Epithelial cell of esophagus (primary cell): ENCODE measurements at places on chromosomes 7 and 10.

GRCh38 chr7:25754751-25755150 is 397.2 kb upstream of the NFE2L3 start:
- no peak for DNase-seq

- DNase-seq, result peak; percentile 47
These were observed 112.2 kb downstream of the CYTH3 start for GRCh38 chr7:6160191-6160623.

- no peak for DNase-seq
These were observed 84.9 kb downstream of the GRB10 start for GRCh38 chr7:50697748-50698147.

DNA sequence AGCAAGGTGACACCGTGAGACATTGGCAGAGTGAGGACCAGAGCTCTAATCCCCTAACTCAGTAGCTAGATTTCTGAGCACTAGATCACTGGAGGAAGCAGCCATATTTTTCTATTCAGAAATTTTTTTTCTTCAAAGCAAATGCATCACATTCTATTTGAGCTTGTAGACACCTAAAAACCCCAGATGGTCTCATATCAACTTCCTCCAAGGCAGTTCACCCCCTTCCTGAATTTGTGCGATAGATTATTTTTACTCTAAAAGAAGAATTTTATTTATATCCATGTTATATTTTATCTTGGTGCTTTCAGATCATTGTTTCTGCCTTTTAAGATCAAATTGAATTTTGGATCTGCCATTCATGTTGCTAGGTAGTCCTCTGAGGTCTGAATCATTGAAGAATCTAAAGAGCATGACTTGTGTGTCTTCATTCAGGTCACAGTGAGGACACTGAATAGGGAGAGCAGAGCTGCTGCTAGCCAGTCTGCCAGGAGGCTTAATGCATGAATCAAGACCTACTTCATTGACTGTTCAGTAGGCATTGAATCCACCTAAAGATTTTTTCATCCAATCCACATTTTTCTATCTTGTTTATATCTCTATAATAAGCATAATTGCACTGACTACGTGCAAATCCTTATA is 92.9 kb upstream of the LRRTM3 start:
- DNase-seq, result no peak

DNA sequence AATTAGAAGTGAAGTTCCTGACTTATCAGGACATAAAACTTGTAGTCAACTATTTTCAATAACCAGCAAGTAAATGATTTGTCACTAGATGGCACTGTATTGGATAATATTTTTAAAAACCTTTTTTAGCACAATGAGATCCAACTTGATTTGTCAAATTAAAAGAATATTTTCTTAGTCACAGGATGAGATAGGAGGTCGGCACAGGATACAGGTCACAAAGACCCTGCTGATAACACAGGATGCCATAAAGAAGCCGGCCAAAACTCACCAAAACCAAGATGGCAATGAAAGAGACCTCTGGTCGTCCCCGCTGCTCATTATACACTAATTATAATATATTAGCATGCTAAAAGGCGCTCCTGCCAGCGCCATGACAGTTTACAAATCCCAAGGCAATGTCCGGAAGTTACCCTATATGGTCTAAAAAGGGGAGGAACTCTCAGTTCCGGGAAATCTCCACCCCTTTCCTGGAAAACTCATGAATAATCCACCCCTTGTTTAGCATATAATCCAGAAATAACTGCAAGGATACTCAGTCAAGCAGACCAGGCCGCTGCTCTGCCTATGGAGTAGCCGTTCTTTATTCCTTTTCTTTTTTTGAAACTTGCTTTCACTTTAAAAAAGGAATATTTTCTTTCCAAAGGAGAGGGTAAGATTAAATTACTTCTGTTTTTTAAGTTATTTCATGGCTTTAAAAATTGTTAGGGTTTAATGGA is 255.7 kb upstream of the MKLN1 start:
- peak; percentile 17 for DNase-seq

- peak; percentile 93 for DNase-seq
These were observed 91.7 kb upstream of the CHST15 start for GRCh38 chr10:124185084-124185483.

GRCh38 chr10:74925291-74925690 is 98.9 kb downstream of the KAT6B start:
- DNase-seq, result no peak

- DNase-seq, result peak; percentile 52
These were observed 19.4 kb upstream of the CABCOCO1 start for GRCh38 chr10:61643316-61643751.

GRCh38 chr10:97270523-97271154 is 21.8 kb downstream of the ARHGAP19 start:
- DNase-seq, result peak; percentile 75

DNA sequence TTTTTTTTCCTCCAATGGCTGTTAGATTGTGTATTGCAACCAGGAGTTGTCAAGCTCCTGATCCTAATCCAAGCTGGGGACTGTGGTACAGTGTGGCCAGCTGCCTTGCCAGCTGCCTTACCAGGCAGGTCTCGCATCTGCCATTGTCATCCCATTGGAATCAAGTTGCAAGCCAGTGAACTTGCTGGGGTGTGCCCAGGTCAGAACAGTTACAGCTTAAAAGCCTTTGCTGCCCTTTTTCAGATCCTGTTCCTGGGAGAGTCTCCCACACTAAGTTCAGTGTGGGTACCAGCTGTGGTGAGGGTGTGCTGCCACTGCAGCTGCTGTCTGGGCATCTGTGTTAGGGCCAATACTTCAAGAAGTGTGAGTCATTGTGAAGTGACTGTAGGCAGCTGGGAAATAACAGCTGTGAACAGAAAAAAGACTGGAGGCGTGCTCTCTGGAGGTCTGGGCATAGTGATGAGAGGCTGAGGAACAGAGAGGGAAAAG is 72.8 kb downstream of the CCNY start:
- peak; percentile 72 for DNase-seq

GRCh38 chr10:76257816-76258215 is 826.4 kb downstream of the LRMDA start:
- peak; percentile 77 for DNase-seq

GRCh38 chr7:130292682-130293257 is at the start of gene CPA4:
CPA4 (plus strand) TSS chr7:130293161; CDS start chr7:130293181, 20 bp downstream.
- DNase-seq, result peak; percentile 98

GRCh38 chr10:13920031-13920430 is 333.3 kb downstream of the PRPF18 start:
- DNase-seq, result no peak

GRCh38 chr7:24172856-24173255 is 111.1 kb upstream of the NPY start:
- no peak for DNase-seq

GRCh38 chr10:17134737-17135260 is 5.2 kb upstream of the CUBN start:
- DNase-seq, result no peak

GRCh38 chr10:131891196-131891928 is 9.4 kb upstream of the PPP2R2D start:
- peak; percentile 36 for DNase-seq

DNA sequence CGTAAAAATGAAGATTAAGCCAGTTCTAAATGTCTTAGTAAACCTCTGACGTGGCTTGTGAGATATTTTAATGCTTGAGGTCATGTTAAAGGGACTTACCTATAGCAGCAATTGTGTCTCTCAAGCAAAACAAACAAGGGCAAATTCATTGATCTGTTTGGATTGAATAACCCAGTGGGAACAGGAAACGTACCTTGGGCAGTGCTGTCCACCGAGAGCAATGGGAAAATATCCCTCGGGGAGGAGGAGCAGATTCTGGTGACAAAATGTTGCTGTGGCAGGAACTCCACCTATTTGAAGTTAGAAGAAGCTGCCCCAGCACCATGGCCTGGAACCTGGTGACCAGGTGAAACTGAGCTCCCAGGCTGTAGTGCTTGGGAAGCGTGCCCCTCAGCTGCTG is 107.1 kb upstream of the FZD8 start:
- DNase-seq, result no peak

DNA sequence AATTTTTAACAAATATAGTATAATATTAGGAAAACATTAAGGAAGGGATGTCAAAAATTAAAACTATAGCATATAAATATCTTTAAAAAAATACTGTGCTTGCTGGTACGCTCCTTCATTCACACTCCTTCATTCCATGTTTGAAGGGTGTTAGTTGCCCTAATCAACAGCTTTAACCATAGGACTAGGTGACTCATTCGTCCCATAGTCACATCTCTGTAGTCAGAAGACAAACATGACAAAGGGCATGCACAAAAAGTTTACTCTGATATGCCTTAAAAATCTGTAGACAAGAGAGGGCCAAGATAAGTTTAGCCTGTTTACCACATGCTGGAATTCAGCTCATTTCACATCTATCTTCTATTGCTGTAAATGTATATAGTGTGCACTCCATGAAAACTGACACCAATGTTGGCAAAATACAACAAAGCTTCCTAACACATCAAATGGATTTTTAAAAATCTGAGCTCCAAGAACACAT is 646 bp downstream of the FAM13C start:
- peak; percentile 28 for DNase-seq

- peak; percentile 81 for DNase-seq
These were observed 2.6 kb upstream of the ZNF438 start for GRCh38 chr10:31034098-31034909.

GRCh38 chr10:70597856-70598815 is 4.4 kb downstream of the PRF1 start:
- no peak for DNase-seq

GRCh38 chr7:43621729-43622448 is 39.0 kb downstream of the STK17A start:
- DNase-seq, result no peak

GRCh38 chr7:81534446-81534845 is 235.4 kb downstream of the HGF start:
- DNase-seq, result peak; percentile 6

- DNase-seq, result no peak
These were observed 62.4 kb upstream of the CCDC71L start for GRCh38 chr7:106723398-106723797.

- DNase-seq, result peak; percentile 20
These were observed 19.5 kb downstream of the C10orf67 start for GRCh38 chr10:23325132-23325531.

DNA sequence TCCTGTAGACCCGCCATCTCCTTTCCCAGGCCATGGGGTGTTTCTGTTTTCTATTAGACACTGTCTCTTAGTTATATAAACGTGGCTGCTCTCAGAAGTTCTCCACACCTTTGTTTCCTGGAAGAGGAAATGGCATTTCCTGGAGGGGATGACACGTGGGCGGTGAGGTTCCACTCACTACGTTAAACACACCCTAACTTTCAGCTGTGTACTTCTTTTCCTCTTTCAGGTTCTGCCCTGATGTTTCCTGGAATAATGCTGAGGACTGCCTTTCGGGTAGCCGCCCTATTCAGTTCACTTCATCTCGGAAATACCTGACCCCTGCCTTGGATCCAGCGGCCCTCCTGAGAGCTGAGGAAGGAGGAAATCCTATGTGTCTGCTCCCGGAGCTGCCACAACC is 3.4 kb upstream of the PRKCQ start:
- no peak for DNase-seq

DNA sequence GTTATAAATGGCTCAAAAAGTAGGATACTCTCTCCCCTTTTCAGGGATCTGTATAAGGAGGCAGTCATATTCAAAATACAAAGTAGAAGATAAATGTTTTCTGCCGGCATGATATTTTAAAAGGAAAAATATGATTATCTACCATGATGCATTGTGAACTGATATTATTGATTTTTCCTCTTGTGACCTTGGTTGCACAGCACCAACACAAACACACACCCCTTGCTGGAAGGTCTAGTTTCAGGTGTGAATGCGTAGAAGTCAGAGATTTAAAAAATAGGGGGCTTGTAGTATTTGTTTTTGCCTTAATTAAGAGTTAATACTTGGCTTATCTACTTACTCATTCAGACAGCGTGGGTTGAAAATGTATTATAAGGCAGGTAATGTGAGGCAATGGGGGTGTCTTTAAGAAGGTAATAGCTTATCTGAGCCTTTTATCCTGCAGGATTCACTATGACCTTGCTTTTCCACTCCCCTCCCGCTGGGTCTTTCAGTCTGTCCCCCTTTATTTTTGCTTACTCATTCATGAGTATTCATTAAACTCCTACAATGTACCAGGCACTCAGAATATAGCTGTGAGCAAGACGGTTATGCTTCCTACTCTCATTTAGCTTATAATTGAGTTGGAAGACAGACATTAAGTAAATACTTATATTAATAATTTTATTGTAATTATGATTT is 390.6 kb downstream of the SDK1 start:
- no peak for DNase-seq

- DNase-seq, result peak; percentile 77
These were observed 17.2 kb upstream of the PSAP start for GRCh38 chr10:71868192-71868697.

GRCh38 chr10:10193848-10194247 is 823.8 kb upstream of the CELF2 start:
- no peak for DNase-seq

GRCh38 chr10:71750124-71750841 is 23.0 kb downstream of the VSIR start:
- no peak for DNase-seq

- DNase-seq, result peak; percentile 22
These were observed 67.7 kb downstream of the GPAM start for GRCh38 chr10:112115781-112116385.

DNA sequence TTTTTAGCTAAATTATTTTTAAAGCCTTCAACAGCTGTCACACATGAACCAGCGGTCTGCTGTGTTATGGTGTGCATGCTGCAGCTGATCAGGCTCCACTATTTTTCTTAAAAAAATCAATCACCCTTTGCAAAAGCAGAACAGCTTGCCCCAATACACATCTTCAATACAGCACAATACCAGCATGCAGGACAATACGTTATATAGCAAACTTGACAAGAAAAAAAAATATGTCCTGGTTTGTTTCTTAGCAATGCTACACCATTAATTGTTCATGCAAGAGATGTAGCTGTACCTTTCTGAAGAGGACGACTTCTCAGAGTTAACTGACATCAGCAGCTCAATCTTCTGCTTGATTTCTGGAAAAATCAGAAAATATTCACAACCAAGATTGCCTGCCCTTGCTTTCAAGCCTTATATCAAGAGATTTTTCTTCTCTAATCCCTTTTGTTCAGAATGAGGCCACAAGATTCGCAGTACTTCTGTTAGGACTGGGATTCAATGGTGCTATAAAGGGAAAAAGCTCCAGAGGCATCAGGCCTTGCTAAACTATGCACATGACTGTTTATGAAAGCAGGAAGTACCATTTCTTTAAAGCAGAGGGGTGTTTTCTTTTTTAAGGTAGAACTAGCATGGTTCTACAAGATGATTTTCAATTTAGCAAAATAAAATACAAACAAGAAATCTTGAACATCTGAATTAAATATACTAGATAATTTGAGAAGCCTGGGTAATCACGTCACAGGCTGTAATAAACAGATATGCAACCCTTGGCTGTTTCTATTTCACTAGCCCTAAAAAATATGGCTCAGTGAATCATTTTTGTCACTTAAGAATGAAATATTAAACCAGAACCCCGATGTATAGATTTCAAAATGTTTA is 120.0 kb downstream of the SRPK2 start:
- peak; percentile 67 for DNase-seq

GRCh38 chr7:1169409-1170368 is 9.7 kb upstream of the ZFAND2A start:
- DNase-seq, result peak; percentile 69

- no peak for DNase-seq
These were observed 8.2 kb downstream of the YME1L1 start for GRCh38 chr10:27145937-27146336.

- DNase-seq, result no peak
These were observed 211.4 kb upstream of the KLF14 start for GRCh38 chr7:130945411-130945811.
